ENCODE measurements at places on chromosomes 4 and X. TPM values are rescaled to one million over a fixed set of nuclear protein-coding genes. Genes with fewer than 3 reads are reported as not detected.

Gene CHM
- total RNA-seq = 13.8 TPM

Gene ADH1A
- not detected for total RNA-seq

Gene PABPC1L2B
- not detected for total RNA-seq

Gene REELD1
- total RNA-seq = 0.25 TPM

Gene SSX7
- not detected for total RNA-seq

Gene KLHL4
- 0.92 TPM for total RNA-seq

Gene ZAR1
- not detected for total RNA-seq

Gene IQCM
- not detected for total RNA-seq

Gene EREG
- 1.7 TPM for total RNA-seq

Gene XIAP
- total RNA-seq = 29.3 TPM

Gene TMPRSS11D
- total RNA-seq = not detected

Gene FRMD7
- 0.27 TPM for total RNA-seq

Gene CPLX1
- 5.3 TPM for total RNA-seq

Gene FTHL17
- total RNA-seq = not detected

Gene MFAP3L
- 4.1 TPM for total RNA-seq

Gene USP17L22
- total RNA-seq = not detected

Gene NAA11
- not detected for total RNA-seq

Gene TRPC3
- total RNA-seq = 0.17 TPM

Gene SLC7A11
- 1.0 TPM for total RNA-seq

Gene TNIP3
- total RNA-seq = not detected

Gene HTR2C
- not detected for total RNA-seq

Gene HMGB3
- 9.0 TPM for total RNA-seq

Gene QDPR
- total RNA-seq = 54.2 TPM

Gene RNF150
- 52.0 TPM for total RNA-seq

Gene NSG1
- total RNA-seq = 3.4 TPM

Gene AP1S2
- total RNA-seq = 128 TPM

Gene MAGEA8
- total RNA-seq = not detected

Gene ADH7
- total RNA-seq = not detected

Gene HCCS
- 23.0 TPM for total RNA-seq

Gene MGARP
- 1.2 TPM for total RNA-seq

Gene CD38
- 1.0 TPM for total RNA-seq

Gene ASB12
- 3.2 TPM for total RNA-seq

Gene HTN1
- not detected for total RNA-seq

Gene FGFR3
- total RNA-seq = 2.3 TPM

Gene CSAG1
- total RNA-seq = not detected

Gene ARHGAP6
- total RNA-seq = 6.2 TPM

Gene SNCA
- 5.8 TPM for total RNA-seq

All from heart left ventricle (tissue), 16 donors.